ENCODE measurements at places on chromosomes 13 and 19.
A peak's percentile ranks its signal among the peaks of the same experiment; 100 is the strongest.

- no peak for DNase-seq
These were observed 10.2 kb downstream of the C19orf25 start for GRCh38 chr19:1468821-1469254.

- DNase-seq: no peak
These were observed 3.7 kb downstream of the SNRPA start for GRCh38 chr19:40754611-40755247.

GRCh38 chr13:106115081-106115480 is 420.4 kb downstream of the EFNB2 start:
- no peak for DNase-seq

DNA sequence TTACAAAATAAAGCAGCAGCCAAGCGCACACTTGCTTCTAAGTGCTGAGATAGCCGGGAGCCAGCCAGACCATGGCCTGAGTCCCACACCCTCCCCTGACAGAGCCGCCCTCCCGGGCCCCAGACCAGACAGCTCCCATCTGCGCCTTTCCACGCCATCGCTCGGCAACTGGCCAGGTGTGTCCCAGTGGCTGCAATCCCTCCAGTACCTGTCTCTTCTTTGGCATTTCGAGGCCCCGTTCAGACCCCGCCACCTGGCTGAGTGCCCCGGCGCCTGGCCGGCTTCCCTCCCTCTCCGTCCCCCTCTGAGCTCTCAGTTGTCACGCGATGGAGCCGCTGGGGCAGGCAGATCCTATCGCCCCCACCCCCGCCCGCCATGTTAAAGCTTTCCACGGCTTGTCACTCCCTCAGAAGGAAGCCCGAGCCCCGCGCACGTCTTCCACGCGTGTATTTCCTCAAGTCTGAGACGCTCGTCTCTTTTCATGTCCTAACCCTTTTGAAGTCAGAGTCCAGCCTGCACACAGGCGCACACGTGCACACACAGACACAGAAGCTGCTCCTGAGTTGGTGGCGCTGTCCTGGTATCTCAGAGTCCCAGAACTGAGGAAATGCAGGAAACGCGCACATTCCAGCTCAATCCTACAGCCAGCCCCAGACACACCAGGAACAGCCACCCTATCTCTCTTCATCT is 7.9 kb downstream of the MLLT1 start:
- peak; percentile 79 for DNase-seq

DNA sequence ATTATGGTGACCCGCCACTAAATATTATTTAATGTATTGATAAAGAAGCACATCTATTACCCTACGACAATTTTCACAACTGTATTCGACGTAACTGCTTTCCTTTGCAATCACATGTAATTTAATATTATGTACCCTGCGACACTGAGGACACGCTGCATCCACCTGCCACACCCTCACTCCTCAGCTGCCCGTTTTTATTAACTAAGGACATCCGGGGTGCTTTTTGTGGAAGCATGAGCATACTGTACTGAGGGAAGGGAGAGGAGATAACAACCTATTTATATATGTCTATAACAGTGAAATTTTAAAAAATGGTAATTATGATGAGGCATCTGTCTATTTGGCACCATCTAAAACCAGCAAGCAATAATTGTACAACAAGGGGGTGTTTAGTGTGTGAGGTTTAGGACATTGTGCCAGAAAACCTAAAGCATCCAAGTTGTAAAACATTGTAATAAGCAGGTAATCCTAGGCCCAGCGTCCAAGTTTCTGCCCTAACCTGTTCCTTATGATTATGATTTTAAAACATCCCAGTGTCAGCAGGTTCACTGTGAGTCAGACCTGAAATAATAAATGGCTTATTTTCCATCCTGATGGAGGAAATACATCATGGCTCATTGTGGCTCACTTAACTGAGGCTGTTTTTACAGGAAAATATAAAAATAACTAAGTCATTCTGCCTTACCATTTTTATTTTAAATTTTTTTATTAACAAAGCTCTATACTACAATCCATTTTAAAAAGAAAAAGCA is 56.3 kb downstream of the FOXO1 start:
- no peak for DNase-seq

DNA sequence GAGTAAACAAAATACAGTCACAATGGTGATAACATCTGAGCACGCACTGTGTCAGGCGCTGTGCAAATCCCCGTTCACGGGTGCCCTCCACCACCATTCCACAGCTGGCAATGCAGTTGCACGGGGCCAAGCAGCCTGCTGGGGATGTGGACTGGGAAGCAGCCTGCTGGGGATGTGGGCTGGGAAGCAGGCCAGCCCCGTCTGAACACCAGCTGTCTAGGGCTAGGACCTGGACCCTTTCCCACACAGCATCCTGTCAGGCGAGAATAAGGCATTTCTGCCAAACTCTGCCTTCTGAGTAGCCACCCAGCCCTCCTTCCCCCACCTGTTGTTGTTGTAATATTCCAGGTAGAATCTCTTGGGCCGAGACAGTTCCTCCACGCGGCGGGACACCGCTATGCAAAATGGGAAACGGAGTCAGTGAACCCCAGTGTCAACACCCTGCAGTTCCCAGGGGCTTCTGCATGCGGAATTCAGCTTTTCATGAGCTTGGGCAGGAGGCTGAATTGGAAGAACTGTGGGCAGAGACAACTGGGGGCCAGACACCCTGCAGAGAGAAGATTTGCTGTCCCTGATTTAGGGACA is 27.8 kb upstream of the MIER2 start:
- DNase-seq: no peak

- no peak for DNase-seq
These were observed 750.6 kb downstream of the DIAPH3 start for GRCh38 chr13:59413126-59413525.

GRCh38 chr13:94901070-94901469 is 188.7 kb upstream of the SOX21 start:
- no peak for DNase-seq

GRCh38 chr19:57305056-57305455 is 15.2 kb upstream of the ZNF543 start:
- DNase-seq: no peak

DNA sequence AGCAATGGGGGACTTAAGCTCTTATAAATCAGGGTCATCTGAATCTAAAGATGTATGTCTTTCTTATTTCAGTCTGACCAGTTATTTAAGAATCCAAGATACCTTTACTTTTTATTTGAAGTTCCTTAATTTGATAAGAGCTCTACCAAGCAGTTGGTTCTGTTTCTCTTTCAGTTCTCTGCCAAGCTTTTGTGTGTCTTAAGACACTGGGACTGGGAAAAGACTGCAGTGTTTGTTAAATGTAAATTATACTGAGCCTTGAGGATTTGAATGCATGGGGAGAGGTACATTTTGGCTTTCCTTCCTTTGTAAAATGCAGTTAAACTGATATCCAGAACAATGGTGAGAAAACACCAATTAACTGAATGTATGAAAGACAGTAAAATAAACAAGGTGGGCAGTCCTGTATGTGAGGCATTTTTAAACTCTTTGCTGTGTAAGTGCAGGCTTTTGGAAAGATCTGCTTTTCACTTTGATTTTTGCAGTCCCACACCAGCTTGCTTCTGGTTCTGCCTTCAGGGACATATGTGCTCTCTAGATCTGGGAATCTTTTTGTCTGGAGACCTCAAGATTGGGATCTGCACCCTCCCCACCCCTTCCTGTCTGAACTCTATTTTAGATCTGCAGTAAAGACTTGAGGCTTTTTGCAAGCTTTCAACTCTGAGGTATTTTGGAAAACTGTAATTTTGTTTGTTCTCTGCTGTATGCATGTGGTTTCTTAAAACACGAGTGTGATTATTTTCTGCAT is 77.6 kb downstream of the LRCH1 start:
- DNase-seq: no peak

DNA sequence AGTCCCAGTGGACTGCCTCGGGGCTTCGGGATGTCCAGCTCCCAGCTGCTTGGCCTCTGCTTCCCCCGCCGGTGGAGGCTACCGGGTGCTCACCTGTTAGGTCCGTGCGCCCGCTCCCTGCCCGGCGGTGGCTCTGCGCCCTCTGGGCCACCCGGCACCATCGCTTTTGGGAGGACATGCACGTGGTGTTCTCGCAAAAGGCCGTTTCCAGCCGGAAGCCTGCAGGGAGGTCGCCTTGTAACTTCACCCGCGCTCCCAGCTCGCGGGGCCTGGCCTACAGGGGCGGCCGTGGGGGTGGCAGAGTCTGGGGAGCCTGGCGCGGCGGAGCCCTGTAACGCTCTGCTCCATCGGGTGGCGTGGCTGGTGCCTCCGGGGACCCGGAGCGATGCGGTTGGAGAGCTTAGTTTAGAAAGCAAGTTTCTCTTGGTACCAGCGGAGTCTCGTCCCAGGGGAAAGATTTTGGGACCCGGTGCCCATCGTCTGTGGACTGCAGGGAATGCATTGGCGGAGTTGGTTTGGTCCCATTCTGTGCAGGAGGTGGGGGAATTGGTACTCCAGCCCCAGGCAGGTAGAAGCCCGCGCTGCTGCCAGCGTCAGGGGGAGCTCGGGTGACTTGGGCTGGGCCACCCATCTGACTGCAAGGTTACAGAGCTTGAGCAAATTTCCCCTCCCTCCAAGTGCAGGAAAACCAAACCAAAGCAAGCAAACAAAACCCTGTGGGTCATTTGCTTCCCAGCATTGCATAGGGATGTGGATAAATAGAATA is 673 bp downstream of the SPATA13 start:
- no peak for DNase-seq

GRCh38 chr13:68019901-68020300 is 789.8 kb upstream of the PCDH9 start:
- DNase-seq: no peak

- DNase-seq: no peak
These were observed 16.2 kb upstream of the IFT88 start for GRCh38 chr13:20550799-20551198.

DNA sequence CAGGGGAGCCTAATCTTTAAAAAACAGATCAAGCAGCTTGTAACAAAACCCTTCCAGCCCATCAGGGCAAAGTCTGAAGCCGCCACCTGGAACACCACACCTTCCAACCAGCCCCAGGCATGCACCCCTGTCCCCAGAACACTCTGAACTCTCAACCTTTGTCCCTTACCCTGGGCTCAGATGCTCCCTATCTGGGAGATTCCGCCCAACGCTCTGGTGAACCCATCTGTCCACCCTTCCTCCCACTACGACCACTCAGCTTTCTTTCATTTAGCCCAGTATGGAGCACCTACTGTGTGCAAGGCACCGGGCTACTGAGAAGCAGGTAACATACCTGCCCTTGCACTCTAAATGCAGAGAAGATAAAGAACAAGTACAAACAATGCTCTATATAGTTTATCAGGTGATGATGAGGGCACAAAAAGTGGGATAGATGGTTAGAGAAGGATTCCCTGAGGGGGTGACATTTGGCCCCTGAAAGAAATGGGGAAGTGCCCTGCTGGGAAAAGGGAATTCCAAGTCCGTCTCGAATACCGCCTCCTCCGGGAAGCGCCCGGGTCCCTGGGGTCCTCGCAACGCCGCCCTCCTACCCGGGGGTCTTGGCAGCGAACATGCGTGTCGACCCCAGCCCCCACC is 629 bp downstream of the PEPD start:
- no peak for DNase-seq

- no peak for DNase-seq
These were observed 2.3 kb downstream of the TULP2 start for GRCh38 chr19:48896191-48896720.

GRCh38 chr13:29594710-29595379 is 643 bp downstream of the SLC7A1 start:
- DNase-seq: peak; percentile 9

GRCh38 chr19:4870025-4870700 is 2.7 kb upstream of the PLIN3 start:
- DNase-seq: peak; percentile 85

All from kidney glomerular epithelial cell (primary cell).